ENCODE measurements at places on chromosomes 4 and X. TPM values are rescaled to one million over a fixed set of nuclear protein-coding genes. Genes with fewer than 3 reads are reported as not detected.

The SH3RF1 gene
- 13.3 TPM for total RNA-seq

The KCTD8 gene
- total RNA-seq: 3.3 TPM

The COL4A6 gene
- total RNA-seq: 1.1 TPM

The FHDC1 gene
- total RNA-seq: 0.10 TPM

The FHIP1A gene
- 0.40 TPM for total RNA-seq

The BMP3 gene
- not detected for total RNA-seq

The USP51 gene
- total RNA-seq: 0.79 TPM

The ZNF711 gene
- 0.13 TPM for total RNA-seq

The TBC1D8B gene
- 3.1 TPM for total RNA-seq
